ENCODE measurements at places on chromosomes 16 and 17. TPM values are rescaled to one million over a fixed set of nuclear protein-coding genes. Genes with fewer than 3 reads are reported as not detected.
A peak's percentile ranks its signal among the peaks of the same experiment; 100 is the strongest.

GRCh38 chr16:66490774-66491715 is 58.9 kb downstream of the TK2 start:
- peak; percentile 74 for DNase-seq
- H3K27ac ChIP-seq: no peak overlapping the region
- H3K4me3 ChIP-seq: no peak overlapping the region
- H3K27me3 ChIP-seq: no peaks in the 10 kb centered on the region

DNA sequence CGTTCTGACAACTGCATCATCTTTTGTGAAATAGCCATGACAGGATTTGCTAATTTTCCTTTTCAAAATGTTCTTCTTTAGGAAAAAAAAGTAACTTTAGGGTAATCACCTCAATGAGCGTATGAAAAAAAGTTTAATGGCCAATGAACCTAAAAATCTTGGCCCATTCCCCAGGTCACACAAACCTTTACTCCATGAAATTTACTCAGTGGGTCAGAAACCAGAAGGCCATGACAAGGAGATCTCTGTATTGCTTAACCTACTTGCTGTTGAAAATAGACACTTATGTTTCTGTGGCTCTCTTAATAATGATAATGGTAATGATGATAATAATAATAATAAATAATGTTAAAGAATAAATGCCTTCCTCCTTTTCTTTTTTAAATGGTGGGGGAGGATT is 180.8 kb upstream of the IRX3 start:
- H3K4me1 ChIP-seq: no peaks in the 10 kb centered on the region
- no peak for DNase-seq
- H3K36me3 ChIP-seq: no peaks in the 10 kb centered on the region
- H3K4me3 ChIP-seq: no peak overlapping the region

- DNase-seq: peak; percentile 47
- H3K4me1 ChIP-seq: peaks cover 4% of the 10 kb centered on the region
- H3K36me3 ChIP-seq: peaks cover 95% of the 10 kb centered on the region
- no peaks in the 10 kb centered on the region for H3K27me3 ChIP-seq
- no peak overlapping the region for H3K4me3 ChIP-seq
Measured at GRCh38 chr17:56891751-56892150, 22.1 kb downstream of the TRIM25 start.

- no peak overlapping the region for H3K27ac ChIP-seq
- no peak for DNase-seq
- no peaks in the 10 kb centered on the region for H3K27me3 ChIP-seq
- H3K4me1 ChIP-seq: peaks cover 5% of the 10 kb centered on the region
Measured at GRCh38 chr17:6603744-6604325, 36.7 kb downstream of the KIAA0753 start.

DNA sequence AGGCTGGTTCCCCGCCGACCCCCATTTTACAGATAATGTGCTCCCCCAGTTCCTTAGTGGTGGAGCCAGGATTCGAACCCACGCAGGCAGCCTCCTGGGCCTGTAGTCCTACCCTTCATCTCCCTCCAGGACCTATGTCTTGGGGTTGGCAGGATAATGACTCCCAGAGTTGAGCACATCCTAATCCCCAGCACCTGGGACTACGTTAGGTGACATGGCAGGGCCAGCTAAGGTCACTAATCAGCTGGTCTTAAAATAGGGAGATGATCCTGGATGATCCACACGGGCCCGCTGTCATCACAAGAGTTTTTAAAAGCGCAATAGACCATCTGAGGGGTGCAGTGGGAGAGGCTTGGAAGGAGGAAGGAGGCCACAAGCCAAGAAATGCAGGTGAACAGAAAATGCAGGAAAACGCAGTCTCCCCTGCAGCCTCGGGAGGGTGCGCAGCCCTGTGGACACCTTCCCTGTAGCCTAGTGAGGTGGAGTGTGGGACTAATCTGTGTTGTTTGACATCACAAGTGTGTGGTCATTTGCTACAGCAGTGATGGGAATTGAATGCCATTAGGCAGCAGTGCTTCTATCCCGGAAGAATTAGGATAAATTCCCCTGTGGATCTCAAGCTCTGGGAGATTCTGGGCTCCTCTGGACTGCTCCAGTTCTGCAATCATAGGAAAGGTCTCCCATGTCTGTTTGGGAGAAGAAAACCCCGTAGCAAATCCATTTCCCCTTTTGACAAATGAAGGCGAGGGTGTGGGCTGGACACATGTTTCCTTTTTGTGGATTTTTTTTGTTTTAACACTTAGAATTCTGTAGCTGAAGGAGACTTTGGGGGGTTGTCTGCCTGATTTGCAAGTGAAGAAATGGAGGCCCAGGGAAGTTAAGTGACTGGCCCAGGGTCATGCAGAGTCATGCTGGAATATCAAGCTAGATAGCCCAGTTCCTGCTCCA is 297.7 kb downstream of the SEC14L1 start:
- peaks cover 96% of the 10 kb centered on the region for H3K4me1 ChIP-seq
- DNase-seq: no peak
- peak overlapping the region; percentile 62 for H3K27ac ChIP-seq
- no peak overlapping the region for H3K4me3 ChIP-seq

DNA sequence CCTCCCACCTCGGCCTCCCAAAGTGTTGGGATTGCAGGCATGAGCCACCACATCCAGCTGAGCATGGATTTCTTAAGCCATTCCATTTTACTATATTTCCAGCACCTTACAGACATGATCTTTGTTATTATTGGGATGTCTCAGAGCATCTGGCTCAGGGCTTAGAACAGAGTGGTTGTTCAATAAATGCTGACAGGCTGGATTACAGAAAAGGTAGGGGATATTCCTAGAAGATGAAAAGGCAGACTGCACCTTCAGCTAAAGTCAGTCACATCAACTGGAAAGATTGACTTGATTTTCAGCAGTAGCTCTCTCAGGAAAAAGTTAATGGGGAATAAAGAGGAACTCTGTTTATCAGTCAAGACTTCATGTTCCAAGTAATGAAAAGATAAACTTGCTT is 360.3 kb upstream of the ERCC4 start:
- H3K27ac ChIP-seq: no peak overlapping the region
- H3K36me3 ChIP-seq: no peaks in the 10 kb centered on the region
- no peaks in the 10 kb centered on the region for H3K4me1 ChIP-seq
- DNase-seq: no peak
- H3K27me3 ChIP-seq: peaks cover 4% of the 10 kb centered on the region

DNA sequence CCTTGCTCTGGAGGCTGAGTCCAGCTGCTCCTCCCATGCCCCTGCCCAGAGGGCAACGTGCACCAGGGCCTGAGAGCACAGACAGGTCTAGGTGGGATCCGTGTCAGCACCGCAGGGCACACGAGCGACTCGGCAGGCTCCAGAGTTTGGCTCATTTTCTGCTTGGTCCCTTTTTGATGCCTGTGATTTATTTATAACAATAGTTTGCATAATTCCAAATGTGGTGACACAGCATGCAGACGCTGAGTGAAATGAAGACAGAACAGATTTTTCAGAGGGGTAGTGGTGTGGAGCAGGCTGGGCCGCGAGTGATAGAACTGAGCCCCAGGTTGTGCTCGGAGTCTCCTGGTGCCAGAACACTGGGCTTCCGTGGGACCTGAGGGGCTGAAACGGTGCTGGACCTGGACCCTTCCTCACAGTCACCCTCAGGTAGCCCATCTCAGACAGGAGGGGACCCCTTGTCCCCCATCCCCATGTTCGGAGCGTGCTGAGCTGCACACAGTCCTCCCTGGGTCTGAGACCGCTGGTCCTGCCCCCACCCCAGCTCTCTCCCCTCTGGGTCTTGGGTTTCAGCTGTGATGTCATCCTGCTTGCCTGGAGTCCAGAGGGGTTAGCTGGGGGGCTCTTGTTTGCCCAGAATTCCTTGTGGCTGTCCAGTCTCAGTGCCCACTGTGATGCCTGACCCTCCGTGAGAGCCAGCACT is 95.9 kb downstream of the METRNL start:
- H3K27me3 ChIP-seq: no peaks in the 10 kb centered on the region
- no peaks in the 10 kb centered on the region for H3K36me3 ChIP-seq
- peak overlapping the region; percentile 18 for H3K27ac ChIP-seq

DNA sequence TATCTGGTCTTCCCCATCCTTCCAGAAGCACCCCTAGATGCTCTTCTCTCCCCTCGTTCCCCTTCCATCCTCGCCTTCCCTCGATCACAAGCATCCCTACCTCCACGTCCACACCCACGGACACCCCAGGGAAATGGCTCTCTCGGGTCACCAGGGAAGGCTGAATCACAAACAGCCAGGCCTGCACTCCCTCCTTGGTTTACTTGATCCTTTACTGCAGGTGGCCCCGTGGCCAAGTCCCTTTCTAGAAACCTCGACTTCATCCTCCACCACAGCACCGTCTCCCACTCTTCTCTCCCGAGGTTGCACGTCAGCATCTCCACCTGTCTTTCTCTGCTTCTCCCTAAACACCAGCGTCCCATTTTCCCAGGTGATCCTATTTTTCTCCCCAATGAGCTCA is 6.5 kb upstream of the RBFOX3 start:
- H3K36me3 ChIP-seq: no peaks in the 10 kb centered on the region
- no peaks in the 10 kb centered on the region for H3K4me1 ChIP-seq
- DNase-seq: peak; percentile 45

GRCh38 chr17:42982266-42982665 is 1.9 kb downstream of the RUNDC1 start:
- DNase-seq: no peak
- H3K27me3 ChIP-seq: no peaks in the 10 kb centered on the region
- peaks cover 24% of the 10 kb centered on the region for H3K4me1 ChIP-seq

SULT1A1 gene
- 9.4 TPM for total RNA-seq

POLDIP2 gene
- total RNA-seq: 87.4 TPM

GRCh38 chr17:30360086-30360808 is 18.5 kb upstream of the CPD start:
- H3K27ac ChIP-seq: no peak overlapping the region
- no peaks in the 10 kb centered on the region for H3K36me3 ChIP-seq
- no peaks in the 10 kb centered on the region for H3K27me3 ChIP-seq
- H3K4me3 ChIP-seq: no peak overlapping the region

ARHGAP23 gene
- total RNA-seq: 134 TPM

GRCh38 chr16:48576927-48577326 is 33.1 kb downstream of the N4BP1 start:
- no peak overlapping the region for H3K4me3 ChIP-seq
- DNase-seq: no peak
- H3K4me1 ChIP-seq: peaks cover 40% of the 10 kb centered on the region
- H3K27me3 ChIP-seq: no peaks in the 10 kb centered on the region
- H3K27ac ChIP-seq: no peak overlapping the region

CD300H gene
- not detected for total RNA-seq

Data from suprapubic skin (tissue), 4 donors.